HuH-7.5 (cell line): ENCODE measurements at places on chromosomes 1 and 21.

DNA sequence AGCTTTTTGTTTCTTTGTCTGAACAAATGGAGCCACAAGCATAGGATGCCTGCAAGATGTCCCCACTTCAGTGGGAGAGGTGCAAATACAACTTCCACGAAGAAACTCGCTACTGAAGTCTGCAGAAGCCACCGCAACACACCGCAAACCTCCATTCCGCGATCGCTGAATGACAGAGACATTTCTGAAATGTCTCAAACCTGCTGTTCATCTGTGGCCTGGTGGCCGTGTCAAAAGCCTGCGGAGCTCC lies 1.0 kb downstream of the TP53BP2 start:
- DNase-seq = no peak

DNA sequence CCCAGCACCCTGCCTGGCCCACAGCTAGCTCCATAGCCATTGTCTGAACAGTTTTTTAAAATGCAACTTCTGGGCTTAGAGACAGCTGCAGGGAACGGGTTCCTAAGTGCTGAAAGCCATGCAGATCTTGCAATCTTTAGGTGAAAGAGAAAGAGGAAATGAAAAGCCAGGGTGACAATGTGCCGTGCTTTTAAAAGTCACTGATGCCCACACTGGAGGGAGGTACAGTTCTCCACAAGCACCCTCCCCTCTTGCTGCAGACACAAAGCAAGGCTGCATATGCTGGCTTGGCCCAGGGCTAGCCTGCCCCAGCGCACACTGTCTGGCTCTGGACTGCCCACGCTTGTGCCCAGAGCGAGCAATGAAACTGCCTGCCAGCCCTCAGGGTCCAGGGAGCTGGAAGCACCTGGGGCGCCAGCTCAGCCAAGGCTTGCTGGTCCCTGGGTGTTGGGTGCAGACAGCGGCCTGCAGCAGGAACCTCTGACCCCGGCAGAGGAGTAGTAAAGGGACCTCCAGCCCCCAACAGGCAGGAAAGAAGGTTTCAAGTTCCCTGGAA lies 70.4 kb downstream of the AJAP1 start:
- DNase-seq = no peak

DNA sequence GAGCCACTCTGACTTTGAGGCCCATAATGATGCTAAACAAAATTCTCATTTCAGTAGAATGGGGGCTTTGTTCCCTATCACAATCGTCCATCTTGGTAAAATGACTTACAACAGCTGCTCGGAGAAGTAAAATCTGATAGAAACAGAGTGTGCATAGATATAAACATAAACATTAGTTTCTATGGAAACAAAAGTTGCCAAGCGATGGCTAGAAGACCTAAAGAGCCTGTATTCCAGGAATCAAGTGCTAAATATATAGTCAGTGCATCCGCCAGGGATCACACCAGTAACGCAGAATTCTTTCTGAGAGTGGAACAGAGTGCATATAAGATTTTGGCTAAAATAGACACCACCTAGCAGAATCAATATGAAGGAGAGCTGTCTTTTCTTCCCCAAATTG lies 91.2 kb upstream of the KAZN start:
- DNase-seq = no peak

DNA sequence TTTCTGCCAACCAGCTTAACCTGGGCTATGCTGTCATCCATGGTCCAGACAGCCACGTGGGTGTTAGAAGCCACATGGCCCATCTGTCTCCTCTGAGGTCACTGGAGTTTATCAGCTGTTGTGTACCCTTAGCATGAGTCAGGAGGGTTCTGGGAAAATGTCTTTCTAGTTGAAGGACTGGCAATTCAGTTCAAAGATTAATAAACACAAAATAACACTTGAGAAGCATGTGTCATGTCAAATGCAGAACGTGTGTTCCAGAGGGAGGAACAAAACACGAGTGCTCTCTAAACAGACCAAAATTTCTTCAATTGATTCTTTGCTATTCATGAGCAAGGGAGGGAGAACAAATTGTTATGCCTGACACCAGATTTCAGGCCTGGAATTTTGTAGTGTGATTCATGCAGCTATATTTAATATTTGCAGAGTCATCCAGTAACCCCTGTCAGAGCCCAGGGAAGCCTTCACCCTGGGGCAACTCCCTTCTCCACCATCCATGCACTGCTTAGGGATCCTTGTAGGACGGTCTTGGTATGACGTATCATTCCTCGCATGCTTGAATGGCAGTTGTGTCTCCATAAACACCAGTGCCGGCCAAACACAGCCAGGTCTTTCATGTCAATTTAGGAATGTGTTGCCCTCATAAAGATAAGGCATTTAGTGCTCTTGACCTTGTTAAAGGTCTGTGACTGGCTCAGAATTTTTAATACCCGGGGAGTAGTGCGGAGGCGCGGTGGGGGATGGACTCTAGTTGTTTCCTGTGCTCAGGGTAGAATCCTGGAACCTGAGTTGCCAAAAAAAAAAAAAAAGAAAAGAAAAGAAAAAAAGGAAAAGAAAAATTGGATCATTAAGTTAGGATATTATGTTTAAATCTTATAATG lies 27.7 kb upstream of the DYRK1A start:
- DNase-seq = peak; percentile 18

DNA sequence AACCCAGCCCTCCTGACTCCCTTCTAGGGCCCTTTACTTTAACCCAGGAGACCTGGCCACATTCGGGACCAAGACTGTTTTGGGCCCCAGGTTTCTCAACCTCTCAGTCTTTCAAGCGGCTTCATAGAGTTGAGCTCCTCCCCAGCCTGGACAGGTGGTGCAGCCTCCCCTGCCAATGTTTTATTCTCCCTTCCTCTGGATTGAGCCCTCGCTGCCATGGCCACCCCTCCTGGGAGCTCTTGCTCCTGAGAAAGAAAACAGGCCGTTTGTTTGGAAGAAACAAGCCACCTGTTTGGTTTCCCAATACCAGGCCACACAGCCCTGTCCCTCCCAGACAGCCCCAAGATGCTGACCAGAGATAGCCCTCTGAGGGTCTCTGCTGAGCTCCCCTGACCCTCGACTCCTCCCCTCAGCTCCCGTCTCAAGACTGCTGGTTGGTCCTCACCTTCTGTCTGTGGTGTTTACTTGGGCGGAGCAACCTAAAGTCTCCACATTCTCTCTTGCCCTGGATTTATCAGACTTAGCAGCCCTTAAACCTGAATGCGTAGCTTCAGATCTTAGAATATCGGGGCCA lies 3.3 kb downstream of the TMEM51 start:
- no peak for DNase-seq

GRCh38 chr21:33984021-33984481 lies 68.4 kb upstream of the ATP5PO start:
- DNase-seq = no peak

GRCh38 chr1:84653130-84653677 lies 37.1 kb downstream of the SSX2IP start:
- no peak for DNase-seq

DNA sequence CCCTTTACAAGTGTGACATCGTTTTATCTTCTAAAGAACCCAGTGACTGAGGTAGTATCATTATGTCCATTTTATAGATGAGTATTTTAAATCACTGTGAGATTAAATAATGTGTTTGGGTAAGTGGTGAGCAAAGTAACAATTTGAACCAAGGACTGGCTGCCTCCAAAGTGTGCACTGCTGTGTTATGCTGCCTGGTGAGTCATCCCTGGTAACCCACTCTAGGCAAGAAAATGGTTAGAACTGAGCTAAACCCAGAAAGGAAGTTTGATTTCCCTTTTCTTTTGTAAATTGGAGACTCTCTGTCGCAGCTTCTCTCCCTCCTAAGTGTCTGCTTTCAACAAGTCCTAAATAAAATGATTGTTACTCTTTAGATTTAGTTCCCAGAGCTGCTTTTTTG lies 342.8 kb upstream of the KAZN start:
- no peak for DNase-seq

- no peak for DNase-seq
These were observed 16.6 kb downstream of the CASZ1 start for GRCh38 chr1:10779841-10780240.

DNA sequence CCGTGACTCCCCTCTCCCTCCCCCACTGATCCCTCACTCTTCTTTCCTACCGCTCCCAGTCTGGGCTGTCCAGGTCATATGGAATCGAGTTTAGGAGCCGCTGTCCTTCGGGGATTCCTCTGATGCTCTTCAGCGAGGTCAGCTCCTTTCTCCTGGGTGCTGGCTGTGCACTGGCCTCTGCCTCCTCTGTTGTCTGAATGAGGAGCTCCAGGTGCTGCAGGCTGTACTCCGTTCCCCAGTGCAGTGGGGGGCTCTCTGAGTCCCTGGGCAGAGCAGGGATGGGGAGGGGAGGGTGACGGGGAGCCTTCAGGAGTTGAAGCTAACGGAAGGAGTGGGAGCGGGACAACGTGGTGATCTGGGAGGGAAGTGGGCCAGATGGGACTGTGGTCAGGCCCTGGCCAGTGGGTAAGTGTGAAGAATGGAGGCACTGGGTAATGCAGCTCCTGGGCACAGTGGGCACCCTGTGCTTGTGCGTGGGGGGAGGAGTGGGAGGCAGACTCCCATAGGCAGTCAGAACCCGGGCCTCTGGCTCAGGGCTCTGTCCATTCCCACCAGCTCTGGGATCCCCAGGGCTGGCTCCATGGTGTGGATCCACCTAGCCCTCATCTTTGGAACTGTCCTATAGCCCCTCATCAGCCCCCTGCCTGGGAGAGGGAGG lies 59.5 kb upstream of the TLR5 start:
- DNase-seq = no peak
